ENCODE measurements at places on chromosomes 3 and 15.

- DNase-seq = no peak
Measured at GRCh38 chr3:153448151-153448829, 286.3 kb downstream of the RAP2B start.

DNA sequence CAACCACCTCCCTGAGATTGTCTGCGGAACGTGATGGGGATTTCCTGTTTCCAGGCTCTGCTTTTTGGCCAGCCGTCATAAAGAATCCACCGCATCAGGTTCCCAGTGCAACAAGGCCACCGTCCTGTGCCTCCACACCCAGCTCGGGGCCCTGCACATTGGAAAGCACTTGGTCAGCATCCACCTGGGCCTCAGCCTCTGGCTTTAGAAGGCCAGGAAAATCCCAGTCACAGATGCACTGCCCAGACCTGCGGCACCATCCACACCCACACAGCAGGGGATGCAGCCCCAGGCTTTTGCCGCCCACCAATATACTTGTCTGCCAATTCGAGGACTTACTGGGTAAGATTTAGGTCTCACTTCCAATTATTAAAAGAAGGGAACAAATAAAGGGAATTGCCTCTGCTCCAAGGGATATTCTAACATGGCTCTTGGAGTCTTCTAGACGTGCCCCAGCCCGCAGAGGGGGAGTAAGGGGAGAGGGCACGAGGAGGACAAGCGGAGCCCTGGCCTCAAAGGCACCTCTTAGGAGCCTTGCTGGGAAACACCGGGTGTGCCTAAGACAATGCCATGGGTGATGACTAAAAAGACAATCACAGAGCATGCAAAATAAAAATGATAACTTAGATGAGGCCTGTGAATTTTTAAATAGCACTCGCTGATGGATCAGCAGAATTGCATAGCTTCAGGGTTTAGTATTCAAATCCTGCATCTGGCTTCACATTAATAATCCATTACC lies 169.2 kb downstream of the FOXP1 start:
- DNase-seq = no peak

DNA sequence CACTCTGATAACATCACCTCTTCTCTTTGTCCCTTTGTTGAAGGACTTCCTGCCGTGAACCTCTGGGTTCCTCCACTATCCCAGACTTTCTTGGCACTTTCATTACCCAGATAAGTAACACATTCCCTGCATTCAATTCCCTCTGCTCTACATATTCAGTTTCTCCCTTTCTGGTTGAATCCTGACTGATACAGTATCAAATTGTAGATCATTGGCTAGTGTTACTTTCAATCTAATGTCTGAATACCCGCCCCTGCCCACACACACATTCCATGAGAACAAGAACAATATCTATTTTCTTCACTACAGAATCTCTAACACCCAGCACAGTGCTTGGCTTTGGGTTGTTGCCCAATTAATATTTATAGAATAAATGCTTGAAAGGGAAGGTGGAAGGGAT lies 163.5 kb downstream of the ABHD5 start:
- DNase-seq = no peak

DNA sequence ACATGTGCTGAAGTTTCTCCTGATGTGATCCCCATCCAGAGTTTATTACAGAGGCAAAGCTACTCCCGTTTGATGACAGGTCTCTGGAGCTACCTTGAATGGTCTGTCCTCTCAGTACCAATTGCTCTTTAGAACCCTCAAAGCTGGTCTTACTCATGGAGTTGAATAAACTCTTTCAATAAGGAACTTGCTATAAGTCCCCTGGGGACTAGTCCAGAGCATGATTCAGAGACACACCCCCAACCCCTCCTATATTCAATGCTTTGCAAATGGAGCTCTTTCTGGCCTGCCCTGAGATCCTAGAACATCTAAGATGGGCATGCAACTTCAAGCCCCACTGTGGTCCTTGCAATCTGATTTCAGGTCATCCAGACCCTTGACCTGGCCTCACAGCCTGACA lies 23.9 kb upstream of the TPM1 start:
- DNase-seq = no peak

DNA sequence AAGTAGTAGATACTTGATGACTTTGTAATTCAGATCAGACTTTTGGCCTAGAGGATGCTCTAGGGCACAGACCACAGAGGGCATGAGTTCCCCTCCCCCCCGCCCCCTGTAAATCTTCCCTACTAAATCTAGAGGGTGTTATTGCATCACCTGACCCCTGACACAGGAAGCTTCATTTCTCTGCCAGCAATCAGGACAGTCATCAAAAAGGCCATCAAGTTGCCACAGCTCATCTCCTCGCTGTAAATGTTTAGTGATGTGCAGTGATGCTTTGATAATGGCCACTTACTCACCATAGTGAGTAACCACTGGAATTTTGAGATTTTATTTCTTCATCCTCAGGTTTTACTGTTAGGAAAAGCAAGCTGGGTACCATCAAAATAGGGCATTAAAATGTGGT lies 289.2 kb upstream of the CHRM5 start:
- DNase-seq = no peak

- DNase-seq = no peak
Measured at GRCh38 chr3:127760361-127760760, 62.0 kb downstream of the MGLL start.

DNA sequence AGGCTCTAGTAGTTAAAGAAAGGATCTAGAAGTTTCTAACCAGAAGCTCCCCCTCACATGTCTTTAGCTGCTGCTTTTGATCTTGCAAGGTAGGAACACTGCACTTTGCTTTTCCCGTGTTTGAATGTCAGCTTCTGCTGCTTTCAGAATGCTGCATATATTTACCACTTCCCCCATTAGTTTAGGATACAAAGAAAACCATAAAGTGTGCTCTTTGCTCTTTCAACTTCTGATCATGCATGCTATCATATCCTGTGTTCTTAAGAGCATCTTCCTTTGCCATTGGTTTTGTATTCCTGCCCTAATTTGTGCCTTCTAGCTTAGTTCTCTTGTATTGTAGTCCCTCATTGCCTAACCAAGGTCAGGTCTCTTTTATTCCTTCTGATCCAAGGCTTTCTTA lies 43.3 kb downstream of the ZNF609 start:
- DNase-seq = no peak

DNA sequence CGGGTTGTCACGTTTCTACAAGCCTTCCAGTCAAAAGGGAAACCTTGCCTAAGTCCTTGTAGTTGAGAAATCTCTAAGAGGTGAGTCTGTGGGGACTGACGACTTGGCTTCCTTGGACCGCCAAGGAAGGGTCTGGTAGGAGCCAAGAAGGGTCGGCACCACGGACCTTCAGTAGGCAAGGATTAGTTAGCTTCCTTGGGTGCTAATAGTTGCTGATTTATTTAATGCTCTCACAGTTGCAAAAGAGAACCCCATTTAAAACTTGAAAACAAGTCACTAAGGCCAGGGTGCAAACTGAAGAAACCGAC lies 361 bp upstream of the LCMT2 start:
- no peak for DNase-seq

DNA sequence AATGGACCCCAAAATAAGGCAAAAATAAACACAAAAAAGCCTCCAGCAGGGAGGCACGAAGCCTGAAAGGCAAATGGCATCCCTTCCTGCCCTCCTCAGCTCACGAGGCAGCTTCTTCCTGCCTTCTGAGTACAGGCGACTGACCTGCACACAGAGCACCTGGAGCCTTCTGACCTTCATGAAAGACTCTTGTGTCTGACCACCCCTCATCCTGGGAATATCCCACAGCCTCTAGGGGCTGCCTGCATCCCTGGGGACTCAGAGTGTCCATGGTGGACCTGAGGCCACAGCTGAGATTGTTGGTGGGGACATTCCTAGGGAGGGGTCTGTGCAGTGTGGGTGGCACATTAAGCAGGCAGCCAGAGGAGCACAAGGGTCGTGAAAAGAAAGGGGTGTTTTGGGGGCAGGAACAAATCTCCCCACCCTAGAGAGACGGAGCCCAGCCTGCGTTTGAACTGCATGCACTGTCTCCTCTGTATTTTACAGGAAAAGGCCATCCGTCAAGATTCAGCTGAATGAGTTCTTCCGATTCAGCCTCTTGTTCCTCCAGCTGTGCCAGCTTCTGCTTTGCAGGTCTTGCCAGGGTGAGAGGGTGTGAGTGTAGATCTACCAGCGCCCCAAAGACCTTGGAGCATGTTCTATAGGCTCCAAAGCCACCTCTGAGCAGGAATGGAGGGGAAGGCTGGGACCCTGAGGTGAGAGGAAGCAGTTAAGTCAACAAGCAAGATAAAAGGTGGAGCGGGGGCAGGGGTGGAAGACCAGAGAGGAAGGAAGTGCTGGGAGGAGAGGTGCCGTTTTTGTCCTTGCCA lies 80.4 kb upstream of the MEF2A start:
- DNase-seq = peak; percentile 75

GRCh38 chr15:77012868-77013267 lies 17.9 kb downstream of the PSTPIP1 start:
- no peak for DNase-seq

- DNase-seq = peak; percentile 49
Measured at GRCh38 chr15:74906067-74906449, 593 bp downstream of the FAM219B start.
